Erythroblast (primary cell): ENCODE measurements at places on chromosomes 5 and 9.

DNA sequence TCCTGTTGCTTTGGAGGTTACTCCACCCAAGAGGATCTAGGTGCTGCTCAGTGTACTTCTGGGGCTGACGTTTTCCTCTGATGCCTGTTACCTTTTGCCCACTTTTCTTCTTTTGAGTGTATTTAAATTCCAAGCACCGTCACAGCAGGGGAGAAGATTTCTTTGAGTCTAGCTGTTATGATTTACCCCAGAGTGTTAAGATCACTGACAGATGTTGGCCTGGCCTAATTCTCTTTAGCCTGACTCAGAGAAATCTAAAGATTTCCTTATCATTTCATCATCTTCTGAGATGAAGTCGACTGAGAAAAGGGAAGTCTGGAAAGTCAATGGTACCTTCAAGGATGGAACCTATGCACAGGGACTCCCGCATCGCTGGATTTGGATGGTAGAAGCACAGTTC is 191.5 kb downstream of the FBXL7 start:
- DNase-seq = no peak

- DNase-seq = no peak
Measured at GRCh38 chr5:114153392-114153791, 208.5 kb upstream of the KCNN2 start.

DNA sequence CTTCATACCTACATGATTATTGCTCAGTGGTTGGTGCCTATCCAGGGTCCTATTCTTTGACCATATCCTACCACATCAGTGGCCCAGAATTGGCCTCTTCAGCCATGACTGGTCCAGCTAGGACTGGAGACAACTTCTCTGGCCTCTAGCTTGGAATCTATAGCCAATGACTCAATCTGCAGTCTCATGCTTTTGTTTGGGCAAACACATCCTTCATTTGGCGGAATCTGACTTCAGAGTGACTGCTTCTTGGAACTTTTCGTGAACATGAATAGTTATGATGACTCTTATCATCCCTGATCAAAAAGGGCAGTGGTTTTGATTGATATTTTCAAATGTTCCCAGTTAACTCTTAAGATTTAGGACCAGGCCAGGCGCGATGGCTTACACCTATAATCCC is 134.1 kb downstream of the PAPPA start:
- no peak for DNase-seq

GRCh38 chr9:38160613-38161215 is 91.7 kb upstream of the SHB start:
- peak; percentile 83 for DNase-seq

DNA sequence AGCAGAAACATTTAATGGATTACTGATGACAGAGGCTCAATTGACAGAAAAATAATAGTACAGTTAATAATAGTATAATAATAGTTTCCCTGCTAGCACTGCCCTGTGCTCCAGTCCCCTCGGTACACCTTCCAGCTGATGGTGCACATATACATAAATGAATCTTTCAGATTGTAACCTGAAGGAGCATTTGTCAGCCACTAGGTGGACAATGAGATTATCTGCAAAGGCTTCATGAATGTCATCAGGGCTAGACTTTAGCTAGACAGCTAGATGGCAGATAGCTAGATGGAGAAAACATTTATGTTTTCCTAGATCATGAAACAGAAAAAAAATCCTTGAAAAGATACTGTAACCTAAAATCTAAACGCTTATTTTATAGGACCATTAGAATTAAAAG is 304.4 kb upstream of the SMC2 start:
- peak; percentile 2 for DNase-seq

DNA sequence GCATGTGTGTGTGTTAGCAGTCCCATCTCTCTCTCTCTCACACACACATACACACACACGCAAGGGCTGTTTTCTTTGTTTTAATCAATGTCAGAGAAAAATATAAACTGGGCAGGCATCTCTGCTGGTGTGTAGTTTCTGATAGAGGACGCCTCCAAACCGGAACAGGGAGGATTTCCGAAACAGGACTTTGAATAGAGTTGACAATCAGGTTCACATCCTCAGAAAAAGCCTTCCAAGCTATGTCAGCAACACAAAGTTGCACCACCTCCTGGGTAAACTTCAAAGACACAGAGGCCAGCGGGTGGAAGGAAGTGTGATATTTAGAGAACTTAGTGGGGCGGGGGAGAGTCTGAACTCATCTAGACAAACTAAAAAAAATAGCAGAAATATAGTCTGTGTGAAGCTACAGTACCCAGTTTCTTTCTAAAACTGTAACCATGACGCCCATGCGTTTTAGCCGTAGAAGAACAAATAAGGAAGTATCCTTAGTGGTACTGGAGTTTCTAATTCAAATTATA is 1.2 kb downstream of the ST8SIA4 start:
- peak; percentile 40 for DNase-seq

- no peak for DNase-seq
Measured at GRCh38 chr9:128362774-128363173, 8.4 kb upstream of the URM1 start.

GRCh38 chr9:89436963-89437625 is 60.8 kb downstream of the SEMA4D start:
- DNase-seq = no peak

DNA sequence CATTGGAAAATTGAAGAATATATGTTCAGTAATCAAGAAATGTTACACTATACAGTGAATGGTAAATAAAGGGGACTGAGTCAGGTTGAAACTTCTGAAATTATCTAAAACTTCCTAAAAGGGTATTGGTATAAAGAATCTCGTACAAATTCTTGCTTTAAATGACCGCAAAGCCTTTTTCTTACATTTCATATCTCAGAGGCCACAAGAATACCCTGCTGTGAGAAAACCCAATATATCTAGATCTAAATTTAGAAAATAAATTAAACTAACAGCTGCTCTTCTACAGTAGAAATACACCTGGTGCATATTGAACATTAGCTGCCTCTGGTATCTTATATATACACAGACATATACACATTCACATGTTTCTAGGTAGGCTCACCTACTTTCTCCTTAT is 221.7 kb downstream of the PCSK5 start:
- no peak for DNase-seq
